Fibroblast of the conjunctiva (primary cell): ENCODE measurements at places on chromosomes 2 and 18.

GRCh38 chr2:11513319-11513718, 20.5 kb upstream of the GREB1 start:
- DNase-seq: no peak

DNA sequence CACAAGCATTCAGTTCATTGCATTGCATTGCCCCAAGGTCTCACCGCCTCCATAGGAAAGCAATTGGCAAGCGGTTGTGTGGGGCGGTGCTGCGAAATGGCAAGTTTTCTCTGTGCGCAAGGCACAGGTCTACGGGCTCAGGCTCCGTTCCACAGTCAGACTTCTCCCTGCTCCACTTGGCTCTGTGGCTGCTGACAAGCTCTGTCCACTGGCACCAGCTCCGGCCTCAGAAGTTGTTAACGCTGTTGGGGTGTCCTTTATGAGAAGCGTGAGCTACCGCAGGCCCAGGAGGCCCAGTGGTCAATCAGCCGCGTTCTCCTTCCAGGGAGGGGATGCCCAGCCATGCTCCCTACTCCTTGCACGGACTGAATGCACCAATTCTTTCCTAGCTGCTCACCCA, 87.0 kb upstream of the GATA6 start:
- DNase-seq: no peak

- no peak for DNase-seq
These were observed 181.0 kb upstream of the CDH2 start for GRCh38 chr18:28357766-28358401.

DNA sequence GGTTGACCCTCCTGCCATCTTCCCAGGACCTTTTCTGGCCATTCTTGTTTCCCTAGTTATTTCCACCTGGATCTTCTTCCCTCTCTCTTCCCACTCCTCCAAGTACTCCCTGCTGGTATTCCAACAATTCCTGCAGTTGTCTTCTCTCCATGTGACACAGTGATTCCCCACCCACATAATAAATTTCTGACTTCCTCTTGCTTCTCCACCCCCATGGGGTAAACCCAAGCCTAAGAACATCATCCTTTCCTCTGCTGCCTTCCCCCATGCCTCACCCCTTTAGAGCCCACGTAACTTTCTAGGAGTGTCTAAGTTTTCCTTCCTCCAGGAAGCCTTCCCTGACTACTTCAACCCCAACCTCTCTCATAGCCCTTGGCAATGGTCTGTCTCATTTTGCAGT, 72.6 kb downstream of the CELF4 start:
- DNase-seq: no peak

GRCh38 chr2:190579915-190580846, 45.7 kb upstream of the NEMP2 start:
- no peak for DNase-seq

DNA sequence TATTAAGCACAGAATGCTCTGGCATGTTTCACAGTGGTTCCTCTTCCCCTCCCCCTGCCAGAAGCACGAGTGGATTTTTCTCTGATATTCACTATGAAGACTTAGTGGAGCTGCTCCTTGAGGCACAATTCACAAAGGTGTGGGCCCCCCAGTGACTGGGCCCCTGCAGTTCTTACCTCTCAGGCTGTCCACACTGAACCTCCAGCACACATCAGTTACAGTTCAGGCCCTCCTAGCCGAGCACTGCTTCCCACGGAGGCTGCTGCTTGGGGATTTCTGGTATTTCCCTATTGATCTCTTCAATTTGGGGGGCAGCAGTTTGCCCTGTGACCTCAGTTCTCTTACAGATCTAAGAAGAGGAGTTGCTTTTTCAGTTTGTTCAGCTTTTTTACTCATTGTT, 236.1 kb downstream of the SH3RF3 start:
- DNase-seq: no peak

DNA sequence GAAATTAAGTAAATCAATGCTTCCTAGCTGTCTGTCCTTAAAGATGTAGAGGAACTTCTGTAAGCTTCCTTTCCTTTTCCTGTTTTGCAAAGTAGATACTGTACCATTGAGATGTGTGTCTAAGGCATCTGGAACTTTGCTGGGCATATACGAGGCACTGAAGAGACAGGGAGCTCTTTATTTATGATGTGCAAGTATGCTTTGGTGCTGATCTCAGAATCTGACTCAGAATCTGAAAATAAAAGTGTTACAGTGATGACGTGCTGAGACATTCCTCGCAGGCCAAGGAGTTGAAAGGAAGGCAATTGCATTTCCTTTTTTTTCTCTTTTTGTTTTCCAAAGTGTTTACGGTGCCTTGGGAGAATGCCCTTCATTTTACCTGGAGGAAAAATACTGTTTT, 230.9 kb upstream of the RGPD4 start:
- no peak for DNase-seq

DNA sequence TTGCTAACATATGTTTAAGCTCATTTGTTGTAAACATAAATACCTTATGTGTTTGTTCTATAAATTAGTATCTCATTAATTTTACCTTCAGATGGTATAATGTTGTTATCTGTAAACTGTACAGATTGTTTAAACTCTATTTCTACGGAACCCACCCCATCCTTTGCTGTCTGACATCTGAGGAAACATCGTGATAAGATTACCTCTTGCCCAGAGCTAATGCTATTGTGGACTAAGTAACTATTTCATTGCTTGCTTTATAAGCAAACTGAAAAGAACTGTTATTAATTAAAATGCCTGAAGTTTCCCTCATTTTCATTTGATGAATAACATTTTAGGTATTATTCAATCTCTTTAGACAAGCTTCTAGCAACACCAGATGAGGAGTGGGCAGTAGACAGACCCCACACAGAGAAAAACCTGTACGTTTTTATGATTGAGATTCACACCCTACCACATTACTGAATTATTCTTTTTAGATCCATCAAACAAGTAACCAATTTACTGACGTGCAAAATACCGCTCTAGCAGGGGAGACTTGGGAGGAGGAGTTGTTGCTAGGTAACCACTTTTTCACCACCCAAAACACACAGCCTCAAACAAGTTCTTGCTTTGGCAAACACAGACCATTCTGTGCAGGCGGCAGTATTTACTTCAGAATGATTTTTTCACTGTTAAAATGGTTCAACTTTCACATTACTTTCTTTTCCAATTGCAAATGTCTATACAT, 1.9 kb upstream of the SYT4 start:
- no peak for DNase-seq

GRCh38 chr2:217976301-217976700, 26.5 kb downstream of the TNS1 start:
- DNase-seq: no peak

DNA sequence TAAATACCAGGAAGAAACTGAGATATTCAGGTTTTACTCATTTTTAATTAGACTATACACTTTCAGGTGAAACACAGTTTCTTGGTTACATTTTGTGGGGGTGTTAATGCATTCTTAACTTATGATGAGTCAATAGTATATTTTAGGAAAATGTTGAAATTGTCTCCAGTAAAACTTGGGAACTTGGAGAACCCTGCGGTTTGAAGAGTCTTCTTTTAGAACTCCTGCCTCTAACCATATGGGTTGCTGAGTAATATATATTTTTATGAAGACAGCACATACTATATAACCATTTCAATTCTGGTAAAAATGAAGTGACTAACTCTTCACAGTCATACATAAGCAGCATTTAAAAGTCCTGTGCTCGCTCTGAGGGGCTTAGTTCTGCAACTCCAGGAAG, 308.2 kb upstream of the LRATD1 start:
- no peak for DNase-seq
